Naive thymus-derived CD4-positive, alpha-beta T cell (primary cell): ENCODE measurements at places on chromosomes 16 and 17.

DNA sequence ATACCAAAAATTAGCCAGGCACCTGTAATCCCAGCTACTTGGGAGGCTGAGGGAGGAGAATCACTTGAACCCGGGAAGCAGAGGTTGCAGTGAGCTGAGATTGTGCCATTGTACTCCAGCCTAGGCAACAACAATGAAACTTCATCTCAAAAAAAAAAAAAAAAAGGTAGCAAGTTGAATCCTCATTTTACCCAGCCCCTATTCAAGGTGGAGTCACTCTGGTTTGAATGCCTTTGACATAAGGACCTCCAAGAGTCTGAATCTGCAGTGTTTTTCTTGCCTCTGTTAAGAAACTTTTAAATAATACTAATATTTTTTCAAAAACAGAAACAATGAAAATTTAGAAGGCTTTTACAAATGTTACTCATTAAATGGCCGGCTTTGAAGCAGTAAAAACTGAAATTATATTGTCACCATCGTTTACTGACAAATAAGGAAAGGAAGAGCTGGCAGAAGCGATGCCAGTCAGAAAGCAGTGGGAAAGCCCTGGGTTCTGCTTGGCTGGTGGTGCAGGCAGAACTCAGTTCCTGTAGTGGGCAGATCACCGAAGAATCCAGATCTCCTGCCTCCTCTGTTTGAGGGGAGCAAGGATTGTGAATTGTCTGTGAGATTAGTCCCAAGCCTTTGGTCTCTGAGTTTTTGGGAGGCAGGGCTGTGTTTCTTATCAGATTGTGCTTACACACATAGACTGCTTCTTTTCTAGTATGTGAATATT is 99.7 kb upstream of the HAS3 start:
- no peak for DNase-seq
- H3K27ac ChIP-seq, result no peak overlapping the region
- H3K36me3 ChIP-seq, result no peaks in the 10 kb centered on the region
- H3K4me3 ChIP-seq, result no peak overlapping the region
- no peaks in the 10 kb centered on the region for H3K27me3 ChIP-seq

- no peak overlapping the region for H3K4me3 ChIP-seq
- H3K27ac ChIP-seq, result peak overlapping the region; percentile 88
- peaks cover 83% of the 10 kb centered on the region for H3K4me1 ChIP-seq
- DNase-seq, result no peak
- peaks cover 20% of the 10 kb centered on the region for H3K36me3 ChIP-seq
Measured at GRCh38 chr16:50272111-50272571, 5.8 kb downstream of the ADCY7 start.

GRCh38 chr17:2050300-2051060 is 4.4 kb upstream of the HIC1 start:
- peak; percentile 60 for DNase-seq
- no peak overlapping the region for H3K4me3 ChIP-seq
- no peaks in the 10 kb centered on the region for H3K36me3 ChIP-seq
- H3K27me3 ChIP-seq, result no peaks in the 10 kb centered on the region

DNA sequence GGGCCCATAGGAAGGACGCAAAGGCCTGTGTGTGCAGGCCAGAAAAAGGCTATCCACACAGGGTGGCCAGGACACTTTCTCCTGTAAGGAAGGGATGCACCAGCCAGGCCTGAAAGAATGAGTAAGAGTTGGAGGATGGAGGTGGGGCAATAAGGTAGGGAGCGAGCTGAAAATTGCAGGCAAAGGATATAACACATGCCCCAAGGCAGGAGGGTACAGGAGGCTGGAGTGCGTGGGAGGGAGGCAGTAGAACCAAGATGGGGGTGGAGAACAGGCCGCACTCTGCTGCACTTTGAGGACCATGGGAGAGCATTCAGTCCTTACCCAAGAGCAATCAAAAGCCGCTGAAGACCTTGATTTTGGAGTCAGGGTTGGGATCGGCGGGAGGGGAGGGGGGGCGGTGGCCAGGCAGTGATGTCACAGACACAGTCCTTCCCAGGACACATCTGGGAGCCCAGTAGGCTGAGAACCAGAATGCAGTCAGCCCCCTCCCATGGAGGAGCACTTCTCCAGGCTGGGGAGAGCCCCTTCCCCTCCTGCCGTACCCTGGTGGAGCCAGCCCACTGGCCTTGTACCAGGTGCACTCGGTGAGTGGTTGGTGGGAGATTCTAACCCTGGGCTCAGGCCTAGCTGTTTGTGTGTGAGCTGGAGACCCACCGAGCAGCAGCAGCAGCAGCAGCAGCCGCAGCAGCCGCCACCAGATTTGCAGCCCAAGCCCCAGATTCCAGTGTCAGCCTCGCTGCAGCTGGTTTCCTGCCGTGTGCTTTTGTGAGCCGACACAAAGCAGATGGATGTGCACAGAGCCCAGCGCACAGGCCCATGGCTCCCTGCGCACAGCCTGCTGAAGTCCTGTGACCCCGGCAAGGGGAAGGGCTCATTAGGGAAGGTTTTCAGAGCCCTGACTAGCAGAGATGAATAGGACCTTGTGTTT is 17.5 kb downstream of the ANKRD40 start:
- peaks cover 28% of the 10 kb centered on the region for H3K36me3 ChIP-seq
- no peaks in the 10 kb centered on the region for H3K27me3 ChIP-seq
- no peak overlapping the region for H3K4me3 ChIP-seq
- no peak for DNase-seq

GRCh38 chr17:80387071-80387470 is 27.9 kb upstream of the ENDOV start:
- H3K4me3 ChIP-seq, result no peak overlapping the region
- no peak for DNase-seq
- no peak overlapping the region for H3K27ac ChIP-seq
- no peaks in the 10 kb centered on the region for H3K27me3 ChIP-seq
- H3K4me1 ChIP-seq, result no peaks in the 10 kb centered on the region

GRCh38 chr17:60141111-60142018 is 8.4 kb upstream of the CA4 start:
- no peak for DNase-seq
- no peaks in the 10 kb centered on the region for H3K4me1 ChIP-seq
- no peak overlapping the region for H3K4me3 ChIP-seq
- no peak overlapping the region for H3K27ac ChIP-seq
- H3K36me3 ChIP-seq, result no peaks in the 10 kb centered on the region

DNA sequence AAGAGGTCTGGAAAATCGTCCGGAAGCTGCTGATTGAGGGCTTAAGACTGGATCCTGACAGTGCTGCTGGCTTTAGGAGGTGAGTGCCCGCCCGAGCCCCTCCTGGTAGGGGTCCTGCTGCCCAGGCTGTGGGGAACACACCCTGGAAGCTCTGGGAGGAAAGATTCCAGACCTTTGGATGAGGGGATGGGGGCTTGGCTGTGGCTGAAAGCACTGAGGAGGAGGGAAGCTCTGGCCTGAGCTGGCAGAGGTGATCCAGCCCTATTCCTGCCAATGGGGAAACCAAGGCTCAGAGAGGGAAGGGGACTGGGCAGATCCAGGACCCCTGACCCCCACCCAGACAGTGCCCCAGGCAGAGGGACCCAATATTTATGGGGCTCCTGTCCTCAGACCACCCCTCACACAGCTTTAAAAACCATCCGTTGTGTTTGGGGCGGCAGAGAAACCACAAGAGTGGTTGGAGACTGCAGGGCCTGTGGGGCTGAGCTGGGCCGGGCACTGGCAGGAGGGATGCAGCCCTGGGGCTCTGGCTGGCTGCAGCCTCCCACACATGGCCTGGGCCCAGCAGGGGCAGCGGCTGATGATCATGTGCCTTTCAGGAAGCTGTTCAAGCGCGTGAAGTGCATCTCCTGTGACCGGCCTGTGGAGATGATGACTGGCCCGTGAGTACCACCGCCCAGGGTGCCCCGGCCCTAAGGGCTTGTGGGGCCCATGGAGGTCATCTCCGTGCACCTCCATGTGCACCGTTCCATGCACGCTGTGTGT is 22.8 kb downstream of the UBALD1 start:
- no peak overlapping the region for H3K27ac ChIP-seq
- no peaks in the 10 kb centered on the region for H3K4me1 ChIP-seq
- no peaks in the 10 kb centered on the region for H3K36me3 ChIP-seq
- H3K4me3 ChIP-seq, result no peak overlapping the region
- no peak for DNase-seq
